ENCODE measurements at places on chromosomes 1 and 21. TPM values are rescaled to one million over a fixed set of nuclear protein-coding genes. Genes with fewer than 3 reads are reported as not detected.

GPX7 gene
- total RNA-seq, result 83.8 TPM

GRCh38 chr1:234525099-234525799 is 46.3 kb upstream of the TARBP1 start:
- H3K27ac ChIP-seq, result no peak overlapping the region
- no peak for DNase-seq
- no peaks in the 10 kb centered on the region for H3K36me3 ChIP-seq

GRCh38 chr1:76351655-76352054 is 277.1 kb downstream of the ST6GALNAC3 start:
- no peaks in the 10 kb centered on the region for H3K27me3 ChIP-seq
- no peak overlapping the region for H3K4me3 ChIP-seq
- DNase-seq, result no peak

DNA sequence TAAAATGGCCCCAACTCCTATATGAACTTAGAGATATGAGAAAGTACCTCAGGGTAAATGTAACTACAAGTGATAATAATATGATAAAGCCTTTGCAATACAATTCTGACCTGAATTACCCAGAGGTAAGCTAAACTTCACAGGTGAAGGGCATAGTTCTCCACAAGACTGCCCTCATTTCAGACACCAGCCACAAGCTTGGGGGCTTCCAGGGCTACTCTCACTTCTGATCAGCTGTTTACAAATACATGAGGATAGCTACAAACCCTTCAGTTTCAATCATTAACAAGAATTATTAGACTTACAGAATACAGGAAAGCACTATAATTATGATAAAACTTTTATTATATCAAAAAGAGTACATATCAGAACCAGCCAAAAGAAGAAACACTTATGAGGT is 18.7 kb upstream of the DPH5 start:
- no peak for DNase-seq
- no peak overlapping the region for H3K4me3 ChIP-seq
- peaks cover 9% of the 10 kb centered on the region for H3K36me3 ChIP-seq
- no peaks in the 10 kb centered on the region for H3K4me1 ChIP-seq
- no peak overlapping the region for H3K27ac ChIP-seq

Measured in chondrocyte (in vitro differentiated cells).